Glomerular endothelial cell (primary cell): ENCODE measurements at places on chromosomes 13 and 19. TPM values are rescaled to one million over a fixed set of nuclear protein-coding genes. Genes with fewer than 3 reads are reported as not detected.

SPACA4 gene
- total RNA-seq = not detected in 2 replicates

DNA sequence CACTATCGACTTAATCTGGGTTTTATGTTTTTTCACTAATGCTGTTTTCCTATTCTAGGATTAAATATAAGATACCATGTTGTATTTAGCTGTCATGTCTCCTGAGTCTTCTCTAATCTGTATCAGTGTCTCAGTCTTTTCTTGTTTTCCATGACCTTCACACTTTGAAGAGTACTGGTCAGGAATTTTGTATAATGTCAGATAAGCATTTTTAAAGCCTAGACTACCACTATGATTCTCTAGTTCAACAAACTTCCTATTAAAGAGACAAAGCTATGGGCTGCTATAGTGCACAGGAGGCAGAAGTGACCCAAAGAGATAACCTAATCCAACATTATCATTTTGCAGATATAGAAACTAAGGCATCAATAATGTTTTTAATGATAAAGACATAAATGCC lies 63.0 kb upstream of the ZDHHC20 start:
- no peak for DNase-seq

- DNase-seq = no peak
Measured at GRCh38 chr19:19010551-19010950, 22.8 kb downstream of the SUGP2 start.

DNA sequence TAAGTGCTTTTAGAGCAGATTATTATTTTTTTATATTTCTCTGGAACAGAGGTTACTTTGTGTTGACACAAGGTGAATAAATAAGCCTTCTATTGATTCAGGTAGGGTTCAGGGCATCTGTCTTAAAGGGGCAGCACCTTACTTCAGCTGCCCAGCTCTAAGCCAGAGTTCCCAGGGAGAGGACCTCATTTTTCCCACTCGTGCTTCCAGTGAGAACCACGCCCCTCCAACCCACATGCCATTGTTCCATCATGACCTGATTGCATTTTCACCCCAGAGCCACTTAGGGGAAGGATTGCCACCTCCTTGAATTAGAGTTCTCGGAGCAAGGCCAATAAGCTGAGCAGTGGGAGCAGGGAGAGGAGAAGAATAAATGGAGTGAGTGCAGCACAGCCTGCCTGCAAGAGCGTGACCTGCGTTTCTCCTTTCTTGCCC lies 104.3 kb upstream of the FRY start:
- no peak for DNase-seq

IRGC gene
- total RNA-seq = not detected in 2 replicates

DNA sequence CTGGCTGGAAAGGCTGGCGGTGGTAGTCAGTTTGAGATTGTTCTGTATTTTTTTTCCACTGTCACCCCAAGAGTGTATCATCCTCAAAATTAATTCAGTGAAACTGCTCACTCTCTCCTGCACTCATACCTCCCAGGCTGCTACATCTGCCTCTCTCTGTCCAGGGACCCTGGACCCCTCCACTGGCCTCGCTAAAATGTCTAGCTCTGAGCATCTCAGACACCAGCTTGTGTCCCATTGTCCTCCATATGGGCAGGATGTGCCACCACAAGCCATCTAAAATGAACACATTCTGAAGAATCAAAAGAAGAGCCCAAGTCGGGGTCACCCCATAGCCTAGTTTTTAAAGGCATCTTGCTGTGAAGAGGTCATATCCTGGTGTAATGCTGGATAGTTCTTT lies 345.5 kb upstream of the TSHZ3 start:
- no peak for DNase-seq

DNA sequence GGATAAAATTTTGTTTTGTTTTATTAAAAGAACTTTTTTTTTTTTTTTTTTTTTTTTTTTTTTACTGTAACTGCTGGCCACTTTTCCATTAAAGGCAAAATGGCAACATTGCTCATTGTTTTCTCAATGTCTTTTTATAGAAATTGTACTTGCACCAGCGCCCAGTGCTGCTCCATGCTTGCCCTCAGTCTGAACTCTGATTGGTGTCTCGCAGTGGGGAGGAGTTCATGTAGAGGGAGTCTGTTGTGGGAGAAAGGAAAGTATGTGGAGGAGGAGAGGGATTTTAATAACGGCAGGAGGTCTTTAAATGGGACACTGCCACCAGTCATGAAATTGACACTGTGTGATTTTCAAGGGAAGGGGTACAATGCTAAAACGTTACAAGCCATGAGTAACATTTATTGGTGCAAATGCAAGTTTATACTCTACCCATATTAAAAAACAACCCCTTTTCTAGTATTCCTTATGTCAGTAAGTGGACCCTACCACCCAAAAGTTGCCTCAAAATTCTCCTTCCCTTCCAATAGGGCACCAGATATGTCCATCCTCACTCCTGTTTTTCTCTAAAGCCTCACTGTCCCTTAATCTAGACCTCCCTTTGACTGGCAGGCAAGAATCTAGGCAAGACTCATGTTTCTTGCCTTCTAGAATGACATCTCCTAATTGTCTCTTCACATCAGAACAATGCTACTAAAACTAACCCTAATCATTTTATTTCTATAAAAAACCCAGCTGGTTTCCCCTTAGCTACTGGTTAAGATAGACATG lies 3.2 kb downstream of the RASL11A start:
- DNase-seq = no peak

CYP4F22 gene
- total RNA-seq = 0.06 TPM in 1 of 2 replicates, not detected in the other

- no peak for DNase-seq
Measured at GRCh38 chr19:1746401-1747284, 6.7 kb upstream of the ONECUT3 start.

GRCh38 chr19:51323481-51324166 lies 12.2 kb downstream of the IGLON5 start:
- DNase-seq = no peak
